Heart right ventricle (tissue), 16 donors: ENCODE measurements at places on chromosomes 7 and 10. TPM values are rescaled to one million over a fixed set of nuclear protein-coding genes. Genes with fewer than 3 reads are reported as not detected.
A peak's percentile ranks its signal among the peaks of the same experiment; 100 is the strongest.

The AKR1E2 gene
- total RNA-seq: 6.1 TPM

The MLXIPL gene
- total RNA-seq: 2.9 TPM

The MACROH2A2 gene
- 16.5 TPM for total RNA-seq

The AGAP4 gene
- 4.3 TPM for total RNA-seq

The ITGA8 gene
- total RNA-seq: 1.4 TPM

The ABCB4 gene
- 7.1 TPM for total RNA-seq

- DNase-seq: no peak
Measured at GRCh38 chr7:64965594-64965993, 25.2 kb downstream of the ZNF117 start.

GRCh38 chr10:3978174-3978573, 193.2 kb upstream of the KLF6 start:
- DNase-seq: no peak

DNA sequence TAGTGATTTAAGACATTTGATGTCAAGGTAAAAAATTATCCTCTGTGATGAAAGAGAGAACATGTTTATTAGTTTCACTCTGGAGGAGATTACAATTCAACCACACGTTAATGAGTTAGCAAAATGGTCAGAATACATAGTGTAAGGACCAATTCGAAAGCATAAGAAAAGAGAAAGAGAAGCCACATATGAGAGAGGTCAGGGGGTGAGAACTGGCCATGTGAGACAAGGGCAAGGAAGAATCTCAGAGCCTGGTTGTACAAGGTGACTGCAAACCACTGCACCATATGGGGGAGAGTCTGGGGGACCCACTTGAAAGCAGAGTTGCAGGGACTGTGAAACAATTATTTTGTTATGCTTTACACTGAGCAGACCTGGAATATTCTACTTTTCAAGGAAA, 27.7 kb upstream of the BET1 start:
- no peak for DNase-seq

DNA sequence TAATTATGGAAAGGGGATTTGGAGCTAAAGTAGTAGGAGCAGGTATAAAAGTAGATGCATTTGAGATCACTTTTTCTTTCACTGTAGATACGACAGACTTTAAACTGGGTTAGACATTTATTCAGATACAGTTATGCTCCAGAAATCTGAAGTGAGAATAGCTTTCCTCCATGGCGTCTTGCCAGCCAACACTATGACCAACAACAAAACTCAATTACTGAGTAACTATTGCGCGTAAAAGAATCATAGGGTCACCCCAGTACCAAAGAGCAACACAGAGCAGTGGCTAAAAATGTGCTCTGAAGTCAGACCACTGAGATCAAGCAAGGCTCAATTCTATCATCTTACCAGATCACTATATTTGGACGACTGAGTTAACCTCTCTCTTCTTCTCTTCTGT, 262.5 kb upstream of the SORCS1 start:
- no peak for DNase-seq

DNA sequence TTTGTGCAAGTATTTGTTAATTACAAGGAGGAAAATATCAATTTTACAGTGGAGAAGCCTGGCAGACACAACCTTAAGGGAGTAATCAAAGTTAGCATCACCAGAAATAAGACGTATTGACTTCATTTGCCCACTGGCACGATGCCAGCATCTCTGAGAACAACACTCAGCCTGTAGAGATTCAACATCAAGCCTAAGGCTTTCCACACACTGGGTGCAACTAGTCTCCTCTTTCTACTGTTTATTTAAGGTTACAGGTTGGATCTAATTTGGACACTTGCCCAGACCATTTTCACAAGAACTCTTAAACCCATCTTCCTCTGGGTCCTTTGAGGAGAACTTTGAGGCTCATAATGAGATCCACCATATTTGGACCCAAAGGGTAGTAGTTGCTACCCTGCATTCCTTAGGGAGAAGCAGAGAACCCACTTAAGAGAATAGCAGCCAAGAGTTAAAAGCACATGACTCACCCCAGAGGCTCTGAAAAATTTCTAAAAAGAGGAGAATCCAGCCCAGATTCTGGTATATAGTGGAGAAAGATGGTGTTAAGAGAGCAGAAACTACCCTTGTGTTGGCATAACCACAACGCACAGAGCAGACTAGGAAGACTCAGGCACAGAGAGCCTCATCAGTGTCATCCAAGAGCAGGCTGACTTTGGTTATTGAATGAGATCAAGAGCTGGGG, 97.3 kb downstream of the CCDC71L start:
- DNase-seq: no peak

GRCh38 chr7:90766814-90767564, 170.9 kb downstream of the CDK14 start:
- peak; percentile 58 for DNase-seq
